ENCODE measurements at places on chromosomes 5 and 9.

DNA sequence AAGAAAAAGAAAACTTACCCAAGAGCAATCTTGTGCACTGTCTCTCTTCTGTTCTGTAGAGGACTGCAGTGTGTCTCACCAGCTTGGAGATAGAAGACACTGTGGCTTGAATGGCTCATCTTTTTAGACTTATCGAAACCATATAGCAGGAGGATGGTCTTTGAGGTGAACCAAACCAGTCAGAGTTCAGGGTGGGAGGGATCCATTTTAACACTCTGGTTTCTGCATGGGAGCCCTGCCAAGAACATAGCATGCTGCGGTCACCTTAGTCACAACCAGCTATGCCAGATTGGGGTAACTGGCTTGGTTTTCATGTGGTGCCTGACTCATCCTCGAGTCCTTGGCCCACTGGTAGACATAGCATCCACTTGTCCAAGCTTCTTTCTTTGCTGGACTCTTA, 135.1 kb downstream of the PAPPA start:
- DNase-seq, result no peak

DNA sequence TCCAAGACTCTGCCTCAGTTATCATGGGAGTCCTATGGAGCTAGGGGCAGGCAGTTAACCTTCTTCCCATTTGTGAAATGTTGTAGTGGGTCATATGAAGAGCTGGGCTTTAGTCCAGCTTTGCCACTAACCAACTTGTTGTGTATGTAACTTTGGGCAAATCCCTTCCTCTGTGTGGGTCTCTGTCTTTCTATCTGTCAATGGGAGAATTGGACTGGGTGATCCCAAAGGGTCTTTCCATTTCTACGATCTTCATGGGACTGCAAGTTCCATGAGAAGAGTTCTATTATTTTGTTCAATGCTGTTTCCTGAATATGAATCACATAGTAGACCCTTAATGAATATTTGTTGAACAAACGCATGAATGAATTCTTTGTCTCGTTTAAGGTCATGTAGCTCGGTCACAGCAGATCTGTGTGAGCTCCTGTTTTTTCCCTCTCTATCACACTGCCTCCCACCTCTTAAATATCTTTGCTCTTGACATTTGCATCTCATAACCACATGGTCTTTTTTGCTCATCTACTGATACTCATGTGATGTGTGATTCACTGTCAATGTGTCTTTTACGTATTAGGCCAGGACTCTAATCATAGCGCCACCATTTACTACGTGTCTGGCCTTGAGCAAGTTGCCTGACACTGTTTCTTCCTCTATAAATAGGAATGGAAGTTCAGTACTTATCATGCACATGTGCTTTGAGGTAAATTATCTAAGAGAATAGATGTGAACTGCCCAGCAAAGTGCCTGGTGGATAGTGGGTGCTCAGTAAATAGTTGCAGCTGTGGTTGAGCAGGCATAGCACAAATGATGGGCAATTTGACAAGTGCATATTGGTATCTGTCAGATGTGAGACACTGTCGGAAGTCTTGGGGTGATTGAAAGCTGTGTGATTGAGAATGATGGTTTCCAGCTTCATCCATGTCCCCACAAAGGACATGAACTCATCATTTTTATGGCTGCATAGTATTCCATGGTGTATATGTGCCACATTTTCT, 37.4 kb downstream of the PTTG1 start:
- no peak for DNase-seq

GRCh38 chr9:83154087-83154736, 91.3 kb upstream of the RASEF start:
- no peak for DNase-seq

GRCh38 chr9:94639061-94639998, at the start of gene FBP1:
Gene FBP1 (minus strand): TSS chr9:94639518. CDS start chr9:94639310, 208 bp downstream.
- DNase-seq, result peak; percentile 37

Measured in CD4-positive, alpha-beta T cell treated with Interleukin-21 for 1 hour (primary cell).